Large intestine (tissue), 12 donors: ENCODE measurements at places on chromosomes 6 and 20.

DNA sequence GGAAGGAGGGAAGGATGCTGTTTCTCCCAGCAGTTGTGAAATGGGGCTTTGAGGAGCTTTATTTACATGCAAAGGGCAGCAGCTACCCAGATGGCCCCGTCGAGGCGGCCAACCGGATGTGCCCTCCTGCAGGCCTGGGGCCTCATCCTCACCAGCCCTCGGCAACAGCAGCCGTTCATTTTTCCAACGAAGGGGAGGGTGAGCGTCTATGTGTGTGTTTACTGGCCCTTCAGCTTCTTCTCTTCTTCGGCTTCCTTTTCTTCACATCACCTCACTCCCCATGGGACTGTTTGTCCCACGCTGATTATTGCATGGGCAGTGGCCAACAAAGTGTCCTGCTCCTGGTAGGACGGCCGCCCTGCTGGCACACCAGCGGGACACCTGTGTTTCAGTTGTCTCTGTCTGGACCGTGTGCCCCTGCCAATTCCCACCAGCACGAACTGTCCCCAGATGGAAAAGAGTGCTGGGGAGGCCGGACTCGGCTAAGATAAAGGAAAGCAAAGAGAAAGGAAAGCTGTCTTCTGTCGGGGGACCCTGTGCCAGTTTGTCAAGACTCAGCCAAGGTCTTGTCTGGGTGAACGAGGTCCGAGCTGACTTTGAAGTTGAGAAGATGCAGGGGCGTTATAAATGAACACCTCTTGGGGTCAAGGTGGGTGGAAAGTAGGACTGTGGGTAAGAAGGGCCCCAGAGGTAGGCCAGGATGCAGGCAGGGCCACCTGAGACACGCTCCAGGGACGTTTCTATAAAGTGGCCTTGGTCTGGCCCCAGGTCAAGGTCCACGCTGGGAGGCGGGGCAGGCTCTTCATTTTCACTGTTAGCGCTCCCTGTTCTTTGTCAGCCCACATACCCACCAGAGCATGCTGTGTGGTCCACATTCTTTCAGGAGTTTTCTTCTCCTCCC is 57.0 kb downstream of the FAM50B start:
- DNase-seq, result peak; percentile 80

DNA sequence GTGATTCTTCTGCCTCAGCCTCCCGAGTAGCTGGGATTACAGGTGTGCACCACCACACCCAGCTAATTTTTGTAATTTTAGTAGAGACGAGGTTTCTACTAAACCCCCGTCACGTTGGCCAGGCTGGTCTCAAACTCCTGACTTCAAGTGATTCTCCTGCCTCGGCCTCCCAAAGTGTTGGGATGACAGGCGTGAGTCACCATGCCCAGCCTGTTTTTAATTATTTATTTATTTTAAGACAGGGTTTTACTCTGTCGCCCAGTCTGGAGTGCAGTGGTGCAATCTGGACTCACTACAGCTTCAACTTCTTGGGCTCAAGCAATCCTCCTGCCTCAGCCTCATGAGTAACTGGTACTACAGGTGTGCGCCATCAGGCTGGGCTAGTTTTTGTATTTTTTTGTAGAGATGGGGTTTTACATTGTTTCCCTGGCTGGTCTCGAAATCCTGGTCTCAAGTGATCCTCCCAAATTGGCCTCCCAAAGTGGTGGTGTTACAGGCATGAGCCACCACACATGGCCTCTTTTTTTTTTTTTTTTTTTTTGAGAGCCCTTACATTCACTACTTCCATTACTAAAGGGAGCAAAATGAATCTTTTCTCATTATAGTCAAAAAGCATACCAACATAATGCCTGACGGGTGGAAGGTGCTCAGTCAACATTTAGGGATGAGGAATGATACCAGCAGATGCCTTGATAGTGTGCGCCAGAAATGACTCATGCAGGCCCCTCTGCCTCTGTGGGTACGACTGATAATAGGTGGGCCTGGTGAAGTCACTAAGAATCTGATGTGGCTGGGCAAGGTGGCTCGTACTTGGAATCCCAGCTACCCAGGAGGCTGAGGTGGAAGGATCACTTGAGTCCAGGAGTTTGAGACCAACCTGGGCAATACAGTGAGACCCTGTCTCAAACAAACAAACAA is 17.8 kb upstream of the RALGAPB start:
- no peak for DNase-seq

- DNase-seq, result no peak
Measured at GRCh38 chr6:1729133-1729749, 119.5 kb downstream of the FOXC1 start.

- DNase-seq, result no peak
Measured at GRCh38 chr20:35468671-35469334, 13.4 kb downstream of the CEP250 start.

GRCh38 chr20:11395581-11395980 is 522.1 kb upstream of the BTBD3 start:
- no peak for DNase-seq

DNA sequence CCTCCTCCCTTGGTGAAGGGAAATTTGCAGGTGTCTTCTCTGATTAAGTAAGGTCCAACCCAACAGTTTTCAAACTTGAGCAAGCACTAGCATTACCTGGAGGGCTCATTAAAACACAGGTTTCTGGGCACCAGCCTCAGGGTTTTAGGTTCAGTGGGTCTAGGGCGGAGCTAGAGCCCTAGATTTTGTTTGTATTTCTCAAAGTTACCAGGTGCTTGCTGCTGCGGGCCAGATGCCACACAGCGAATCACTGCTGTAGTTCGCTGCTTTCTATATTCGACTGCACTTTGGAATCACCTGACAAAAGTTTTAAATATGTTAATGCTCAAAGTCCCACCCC is 869 bp downstream of the COL21A1 start:
- DNase-seq, result no peak

DNA sequence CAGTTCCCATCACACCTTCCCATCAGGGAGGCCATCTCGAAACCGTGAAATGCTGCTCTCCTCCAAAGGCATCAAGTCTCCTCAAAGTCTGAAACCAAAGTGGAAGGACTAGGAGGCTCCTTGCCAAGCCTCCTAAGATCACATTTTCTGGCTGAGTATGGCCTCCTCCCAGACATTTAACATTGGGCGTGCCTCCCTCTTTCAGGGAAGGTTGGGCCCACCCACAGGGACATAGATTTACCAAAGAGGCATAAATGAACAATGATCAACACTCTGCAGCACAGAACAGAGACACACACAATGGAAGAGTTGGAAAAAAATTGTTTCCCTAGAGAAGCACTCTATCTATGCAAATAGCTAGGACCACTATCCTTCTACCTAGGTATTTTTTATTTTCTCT is 381.8 kb downstream of the MAFB start:
- no peak for DNase-seq

- no peak for DNase-seq
Measured at GRCh38 chr6:33798343-33798848, 5.4 kb downstream of the MLN start.

- DNase-seq, result no peak
Measured at GRCh38 chr6:109772883-109773431, 81.9 kb downstream of the FIG4 start.

GRCh38 chr20:36483209-36483918 is 58.0 kb upstream of the MYL9 start:
- DNase-seq, result no peak

DNA sequence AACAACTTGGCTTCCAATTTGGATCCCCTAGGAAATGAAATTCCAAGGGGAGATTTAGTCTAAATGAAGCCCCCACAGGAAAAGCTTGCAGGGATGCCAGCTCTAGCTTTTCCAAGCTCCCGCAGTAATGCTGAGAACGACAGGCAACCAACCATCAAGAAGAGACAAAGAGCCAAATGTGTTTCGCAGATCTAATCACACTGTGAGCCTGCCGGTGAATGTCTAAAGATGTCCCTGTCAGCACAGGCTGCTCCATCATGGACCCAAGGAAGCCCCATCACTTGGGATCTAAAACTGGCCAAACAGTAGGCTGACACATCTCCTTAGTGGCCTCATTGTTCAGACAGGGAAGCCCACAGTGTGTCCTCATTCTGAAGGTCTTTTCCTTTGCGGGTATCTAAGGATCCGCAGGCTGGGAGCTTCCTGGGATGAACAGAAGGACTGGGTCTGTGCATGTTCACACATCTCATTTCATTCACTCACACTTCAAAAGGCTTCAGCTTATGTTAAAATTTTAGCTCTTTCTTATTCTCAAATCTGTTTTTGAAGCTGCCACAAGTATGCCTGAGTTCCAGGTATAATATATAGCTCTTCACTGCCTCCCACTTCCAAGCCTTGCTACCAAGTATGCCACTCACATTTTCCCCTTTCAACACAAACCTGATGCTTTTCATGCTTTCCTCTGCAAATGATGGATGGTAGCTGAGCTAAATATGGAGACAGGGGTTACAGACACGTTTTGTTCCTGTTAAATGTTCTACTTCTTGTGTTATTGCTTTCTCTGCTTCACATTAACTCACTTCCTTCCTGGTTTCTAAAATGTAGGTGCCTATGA is 229.8 kb downstream of the HIVEP2 start:
- no peak for DNase-seq

DNA sequence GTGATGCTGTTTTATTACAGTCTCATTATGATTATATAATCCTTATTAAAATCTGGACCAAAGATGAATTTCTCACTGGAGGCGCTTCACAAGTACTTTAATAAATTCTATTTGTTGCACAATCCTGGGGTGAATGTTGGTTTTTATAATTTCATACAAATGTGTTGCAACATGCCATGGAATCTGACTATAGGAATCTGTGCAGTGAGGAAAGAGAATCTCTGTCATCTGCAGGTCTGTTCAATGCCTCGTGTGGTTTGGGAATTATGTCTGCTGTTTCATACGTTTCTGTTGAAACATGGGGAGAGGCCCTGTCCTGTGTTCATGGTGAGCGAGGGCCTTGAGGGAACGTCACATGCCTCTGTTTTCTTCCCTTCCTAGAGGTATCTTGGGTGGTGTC is 277.3 kb downstream of the CDH4 start:
- DNase-seq, result no peak

GRCh38 chr20:4791121-4791520 is 69.4 kb downstream of the PRND start:
- DNase-seq, result no peak

DNA sequence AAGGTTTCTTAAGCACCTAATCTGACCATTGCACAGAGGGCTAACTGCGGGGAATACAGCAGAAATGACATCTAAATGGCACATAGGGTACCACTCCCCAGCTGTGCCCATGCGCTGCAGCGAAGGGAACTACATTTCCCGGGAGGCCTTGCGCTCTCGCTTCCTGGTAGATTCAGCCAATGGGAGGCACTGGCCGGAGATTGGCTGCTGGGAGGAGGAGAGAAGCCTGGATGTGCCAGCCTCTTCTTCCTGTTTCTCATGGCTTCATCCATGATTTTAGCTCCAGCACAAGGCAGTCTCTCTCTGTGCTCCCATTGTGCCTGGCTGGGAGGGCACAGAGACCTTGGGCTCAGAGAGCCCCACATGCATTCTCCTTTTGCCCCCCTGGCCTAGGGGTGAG is 101.7 kb upstream of the FOXA2 start:
- DNase-seq, result peak; percentile 25

DNA sequence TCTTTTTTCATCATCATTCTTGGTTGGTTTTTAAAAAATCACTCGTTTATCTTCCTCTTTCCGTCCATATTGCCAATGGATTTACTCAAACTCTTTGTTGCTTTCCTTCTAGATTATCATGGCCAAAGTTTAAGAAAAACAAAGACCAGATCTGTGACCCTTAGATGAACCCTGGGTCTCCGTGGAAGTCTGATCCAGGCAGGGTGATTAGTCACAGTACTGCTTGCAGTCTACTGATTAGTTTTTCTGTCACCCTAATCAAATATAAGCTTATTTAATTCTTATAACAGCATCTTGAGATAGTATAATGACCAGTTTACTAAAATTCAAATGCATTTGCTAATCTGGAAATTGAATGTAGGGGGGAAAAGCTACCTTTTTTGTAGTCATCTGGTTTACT is 6.0 kb upstream of the SMIM28 start:
- peak; percentile 62 for DNase-seq

GRCh38 chr20:53037621-53038020 is 65.5 kb downstream of the TSHZ2 start:
- no peak for DNase-seq

GRCh38 chr20:18802012-18802634 is 11.5 kb upstream of the SCP2D1 start:
- DNase-seq, result no peak

GRCh38 chr6:15290067-15290680 is 44.3 kb downstream of the JARID2 start:
- no peak for DNase-seq

GRCh38 chr20:64220891-64221527 is 34.5 kb upstream of the PCMTD2 start:
- DNase-seq, result peak; percentile 88

DNA sequence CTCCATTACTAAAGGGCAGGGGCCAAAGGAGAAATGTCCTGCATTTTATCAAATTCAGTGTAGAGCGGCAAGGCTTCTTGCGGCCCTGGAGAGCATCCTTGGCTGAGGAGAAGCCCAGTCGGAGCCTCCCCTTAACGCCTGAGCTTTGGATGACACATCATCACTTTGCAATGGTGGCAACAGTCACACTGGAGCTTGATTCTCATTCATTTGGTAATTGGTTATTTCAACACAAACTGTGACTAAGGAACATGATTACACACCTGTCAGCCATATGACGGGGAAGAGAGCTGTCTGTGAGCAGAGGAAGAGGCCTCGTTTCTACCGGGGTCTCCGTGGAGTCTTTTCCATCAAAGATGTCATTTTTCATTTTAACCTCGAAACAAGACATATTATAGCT is 81.4 kb downstream of the SOBP start:
- DNase-seq, result no peak
